ENCODE measurements at places on chromosomes 12 and 14.

DNA sequence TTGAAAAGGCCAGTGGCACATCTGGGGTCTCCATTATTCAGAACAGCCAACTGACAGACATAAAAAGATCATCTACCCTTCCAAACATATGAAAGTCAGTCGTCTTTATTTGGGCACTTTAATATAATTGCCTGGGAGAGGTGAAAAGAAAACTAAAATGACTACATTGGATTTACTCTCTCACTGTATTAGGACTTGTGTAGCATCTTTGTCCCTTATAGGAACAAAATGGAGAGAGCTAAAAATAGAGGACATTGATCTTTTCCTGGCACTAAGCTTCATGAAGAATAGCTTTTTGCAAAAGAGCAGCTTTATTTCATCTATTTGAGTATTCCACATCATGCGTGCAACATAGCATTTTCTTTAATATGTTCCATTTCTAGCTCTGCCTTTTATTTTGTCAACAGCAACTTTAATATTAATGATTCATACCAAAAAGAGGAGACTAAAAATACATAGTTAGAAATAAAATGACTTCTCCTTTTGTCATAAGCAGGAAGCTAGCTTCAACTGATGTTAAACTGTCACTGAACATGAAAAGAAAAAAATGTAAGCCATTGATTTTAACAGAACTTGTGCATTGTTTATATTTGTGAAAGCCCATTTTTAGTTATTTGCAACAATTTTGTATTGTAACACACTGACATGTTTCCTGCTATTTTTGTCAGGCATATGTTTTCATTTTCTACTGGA is 254.6 kb downstream of the SEC23A start:
- DNase-seq: no peak

DNA sequence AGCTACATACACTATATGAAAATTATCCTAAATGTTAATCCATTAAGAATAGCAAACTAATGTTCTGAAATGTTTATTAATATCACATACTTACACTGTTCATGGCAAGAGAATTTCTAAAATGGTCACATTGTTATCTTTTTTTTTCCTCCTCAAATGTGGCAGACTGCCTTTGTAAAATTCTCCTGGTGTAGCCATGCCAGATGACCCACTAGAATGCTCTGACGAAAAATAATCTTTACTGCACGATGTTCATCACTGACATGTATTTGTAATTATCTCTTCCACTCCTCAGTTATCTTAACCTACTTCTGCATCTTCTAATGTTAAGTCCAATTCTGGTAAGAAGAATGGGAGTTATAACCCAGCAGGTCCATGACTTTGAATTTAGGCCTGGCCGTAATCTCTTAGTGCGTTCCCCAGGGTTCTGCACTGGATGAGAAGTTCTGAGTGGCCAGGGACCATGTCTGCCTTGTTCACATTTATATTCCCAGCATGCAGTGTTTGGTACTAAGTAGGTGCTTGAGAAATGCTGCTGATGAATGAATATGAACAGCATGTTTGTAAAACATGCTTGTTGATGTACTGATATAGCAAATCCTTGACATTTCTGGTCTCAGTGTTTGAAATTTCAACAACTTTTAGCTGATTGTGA is 46.7 kb downstream of the NOPCHAP1 start:
- DNase-seq: no peak

DNA sequence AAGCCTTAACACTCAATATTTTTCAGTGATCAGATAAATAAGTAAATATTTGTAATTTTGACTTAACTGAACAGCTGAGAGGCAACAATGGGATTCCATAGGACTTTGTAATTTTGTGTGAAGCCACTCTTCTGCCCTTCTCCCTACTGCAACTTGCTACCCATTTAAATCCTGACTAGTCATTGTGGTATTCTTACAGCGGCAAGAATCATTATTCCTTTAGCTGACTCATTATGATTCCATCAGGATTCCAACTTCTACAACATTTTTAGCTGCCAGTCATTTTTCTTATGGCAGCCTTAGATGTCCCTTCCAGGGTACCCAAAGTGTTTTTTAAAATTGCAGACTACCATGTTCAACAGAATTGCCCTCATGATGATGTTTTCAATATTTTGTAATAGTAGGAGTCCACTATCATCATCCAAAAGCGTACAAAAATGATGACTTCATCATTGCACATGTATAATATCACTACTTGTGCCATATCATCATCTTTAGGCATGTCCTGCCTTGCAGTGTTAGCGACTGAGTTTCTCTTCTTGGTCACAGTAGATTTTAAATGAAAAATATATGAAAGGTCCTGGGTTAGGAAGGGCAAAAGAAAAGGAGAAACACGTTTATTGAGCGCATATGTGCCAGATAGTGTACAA is 5.1 kb upstream of the MAGOHB start:
- DNase-seq: no peak

DNA sequence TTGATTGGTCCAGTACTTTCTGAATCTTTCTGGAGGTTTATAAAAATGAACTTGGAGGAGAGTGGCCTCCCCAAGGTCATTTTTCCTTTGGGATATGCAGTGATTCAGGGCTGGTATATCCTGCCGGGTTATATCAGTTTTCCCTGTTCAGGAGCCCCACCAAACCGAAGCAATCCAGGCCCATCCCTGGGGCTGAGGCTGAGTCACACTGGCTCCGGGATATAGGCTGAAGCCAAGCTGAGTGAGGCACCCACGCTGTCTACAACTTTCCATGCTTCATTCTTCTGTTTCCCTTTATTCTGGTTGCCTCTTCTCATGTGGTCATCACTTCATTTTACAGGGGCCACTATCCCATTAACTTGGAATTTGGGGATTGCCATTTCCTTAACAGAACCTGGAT is 3.4 kb downstream of the SSPN start:
- DNase-seq: no peak

DNA sequence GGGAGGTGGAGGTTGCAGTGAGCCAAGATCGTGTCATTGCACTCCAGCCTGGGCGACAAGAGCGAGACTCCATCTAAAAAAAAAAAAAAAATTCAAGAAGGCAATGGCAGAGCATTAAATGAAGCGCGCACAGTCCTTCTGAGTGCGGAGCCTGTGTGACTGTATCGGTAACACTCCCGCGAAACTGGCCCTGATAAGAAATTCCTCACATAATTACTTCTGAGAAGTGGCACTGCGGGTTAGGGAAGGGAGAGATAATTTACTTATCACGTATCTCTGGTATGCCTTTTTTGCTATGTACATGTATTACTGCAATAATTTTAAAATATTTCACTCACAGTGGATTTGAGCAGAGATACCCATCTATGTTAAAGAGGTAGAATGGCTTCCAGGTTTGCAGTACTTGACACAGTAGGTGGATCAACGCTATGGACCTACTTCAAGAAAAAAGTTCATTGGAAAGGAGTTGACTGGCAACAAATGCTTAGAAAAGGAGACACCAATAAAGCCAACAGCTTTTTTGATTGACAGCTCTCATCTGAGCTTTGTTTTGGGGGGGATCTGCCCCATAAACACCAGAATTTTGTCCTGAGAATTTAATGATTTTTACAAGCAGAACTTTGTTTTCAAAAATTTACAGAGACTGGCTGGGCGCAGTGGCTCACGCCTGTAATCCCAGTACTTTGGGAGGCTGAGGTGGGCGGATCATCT is 29.2 kb upstream of the SPTLC2 start:
- DNase-seq: no peak

- no peak for DNase-seq
These were observed 22.8 kb upstream of the KLHDC2 start for GRCh38 chr14:49745191-49745590.

DNA sequence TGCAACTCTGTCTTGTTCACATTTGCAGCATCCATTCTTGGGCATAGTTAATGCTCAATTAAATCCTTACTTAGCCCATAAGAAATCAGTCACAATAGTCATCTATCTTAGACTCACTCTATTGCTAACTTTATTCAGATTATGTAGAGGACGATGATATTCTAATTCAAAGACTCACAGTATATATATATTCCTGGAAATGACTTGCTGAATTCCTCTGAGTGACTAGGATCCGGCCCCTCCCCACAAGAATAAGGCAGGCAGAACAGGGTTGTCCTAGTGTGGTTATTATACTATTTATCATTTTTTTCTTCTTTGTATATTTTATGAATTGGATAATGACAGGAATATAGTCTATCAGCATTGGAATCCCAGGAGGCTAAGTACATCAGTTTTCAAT is 275.1 kb downstream of the TMTC2 start:
- no peak for DNase-seq

All from B cell (primary cell).